NCI-H1105 treated with DMSO at 0.1 percent for 48 hours (cell line): ENCODE measurements at places on chromosomes 16 and 17.

DNA sequence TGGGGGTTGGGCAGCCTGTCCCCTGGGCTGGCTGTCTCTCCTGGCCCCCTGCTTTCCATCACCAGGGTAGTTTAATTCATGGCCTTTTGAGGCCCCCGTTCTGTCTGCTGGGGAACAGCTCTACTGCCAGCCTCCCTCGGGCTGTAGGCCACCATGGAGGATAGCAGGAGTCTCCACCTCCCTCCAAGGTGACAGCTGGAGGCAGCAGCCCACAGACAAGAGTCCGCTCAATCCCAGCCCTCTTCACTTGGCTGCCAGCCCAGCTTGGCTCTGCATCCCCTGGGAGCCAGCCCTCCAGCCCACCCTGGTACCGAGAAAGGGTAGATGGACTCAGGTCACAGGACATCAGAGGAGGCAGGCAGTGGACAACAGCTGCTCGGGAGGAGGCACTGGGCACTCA lies 194.6 kb upstream of the SDK2 start:
- peak; percentile 74 for DNase-seq

- no peak for DNase-seq
Observed at GRCh38 chr17:15437303-15437635, 30.2 kb downstream of the CDRT4 start.

DNA sequence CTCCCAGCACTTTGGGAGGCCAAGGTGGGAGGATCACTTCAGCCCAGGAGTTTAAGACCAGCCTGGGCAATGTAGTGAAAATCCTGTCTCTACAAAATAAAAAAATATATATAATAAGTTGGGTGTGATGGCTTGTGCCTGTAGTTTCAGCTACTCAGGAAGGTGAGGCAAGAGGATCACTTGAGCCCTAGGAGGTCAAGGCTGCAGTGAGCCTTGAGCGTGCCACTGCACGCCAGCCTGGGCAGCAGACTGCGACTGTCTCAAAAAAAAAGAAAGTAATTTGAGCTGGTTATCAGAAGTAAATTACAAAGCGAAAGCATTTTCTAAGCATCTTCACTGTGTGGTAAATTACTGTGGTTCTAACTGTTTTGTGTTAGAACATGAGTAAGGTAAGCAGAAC lies 66.2 kb downstream of the NQO1 start:
- DNase-seq, result peak; percentile 1

DNA sequence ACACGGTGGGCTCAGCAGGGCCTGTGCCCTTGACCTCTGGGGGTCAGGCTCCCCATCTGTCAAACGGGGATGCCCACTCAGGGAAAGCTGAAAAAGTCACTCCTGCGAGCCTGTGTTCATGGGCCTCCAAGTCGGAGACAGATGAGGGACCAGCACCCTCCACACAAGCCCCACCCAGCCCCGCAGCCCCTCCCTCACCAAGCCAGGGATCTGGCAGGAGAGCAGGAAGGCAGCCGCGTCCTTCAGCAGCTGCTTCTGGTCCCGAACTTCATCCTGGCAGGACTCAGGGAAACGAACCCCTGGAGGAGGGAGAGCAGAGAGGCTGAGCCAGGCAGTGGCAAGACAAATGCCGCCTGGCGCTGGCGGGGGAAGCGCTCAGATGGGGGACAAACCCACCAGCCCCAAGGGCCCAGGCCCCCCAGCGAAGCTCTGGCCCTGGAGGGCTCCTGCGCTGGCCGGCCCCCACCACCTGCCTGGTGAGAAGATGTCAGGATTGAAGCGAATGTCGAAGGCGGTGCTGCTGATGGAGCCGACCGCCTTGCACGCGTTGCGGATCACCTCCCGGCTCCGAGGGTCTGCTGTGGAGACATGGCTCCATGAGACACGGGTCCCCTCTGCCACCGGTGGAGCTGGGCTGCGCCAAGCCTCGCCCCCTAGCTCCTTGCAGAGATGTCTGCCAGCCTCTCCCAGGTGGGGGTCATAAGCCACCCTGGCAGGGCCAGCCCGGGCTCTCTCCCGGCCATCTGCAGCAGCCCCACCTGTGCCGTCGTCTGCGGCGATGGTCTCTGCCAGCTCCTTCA lies 15.4 kb downstream of the CLUH start:
- no peak for DNase-seq

GRCh38 chr17:8681170-8681949 lies 50.8 kb upstream of the MYH10 start:
- DNase-seq, result no peak

DNA sequence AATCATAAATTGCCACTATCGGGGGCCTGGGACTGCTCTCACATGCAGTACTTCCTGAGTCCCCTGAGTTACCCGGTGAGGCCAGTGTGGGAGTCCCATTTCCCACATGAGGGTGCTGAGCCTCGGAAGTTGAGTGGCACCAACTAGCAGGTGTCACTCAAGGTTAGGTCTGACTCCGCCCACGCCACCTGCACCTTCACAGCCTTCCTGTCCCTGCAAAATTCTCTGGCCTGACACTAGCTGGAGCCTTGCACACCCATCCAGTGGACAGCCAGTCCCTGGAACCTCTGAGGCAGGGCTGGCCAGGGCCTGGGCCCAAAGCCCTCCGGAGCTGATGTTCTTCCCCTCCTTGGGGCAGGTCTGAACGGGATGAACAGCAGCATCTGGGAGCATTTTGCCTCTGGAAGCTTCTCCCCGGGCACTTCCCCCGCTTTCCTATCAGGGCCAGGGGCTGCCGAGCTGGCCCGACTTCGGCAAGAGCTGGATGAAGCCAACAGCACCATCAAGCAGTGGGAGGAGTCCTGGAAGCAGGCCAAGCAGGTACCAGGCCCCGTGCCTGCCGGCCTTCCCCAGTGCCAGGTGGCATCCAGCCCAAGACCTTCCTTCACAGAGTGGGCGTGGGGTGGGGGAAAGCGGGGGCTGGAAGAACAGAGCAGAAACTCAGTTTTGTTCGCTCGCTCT lies 21.9 kb downstream of the UNC13D start:
- peak; percentile 83 for DNase-seq

- DNase-seq, result no peak
Observed at GRCh38 chr17:59761385-59762048, 54.1 kb downstream of the VMP1 start.

DNA sequence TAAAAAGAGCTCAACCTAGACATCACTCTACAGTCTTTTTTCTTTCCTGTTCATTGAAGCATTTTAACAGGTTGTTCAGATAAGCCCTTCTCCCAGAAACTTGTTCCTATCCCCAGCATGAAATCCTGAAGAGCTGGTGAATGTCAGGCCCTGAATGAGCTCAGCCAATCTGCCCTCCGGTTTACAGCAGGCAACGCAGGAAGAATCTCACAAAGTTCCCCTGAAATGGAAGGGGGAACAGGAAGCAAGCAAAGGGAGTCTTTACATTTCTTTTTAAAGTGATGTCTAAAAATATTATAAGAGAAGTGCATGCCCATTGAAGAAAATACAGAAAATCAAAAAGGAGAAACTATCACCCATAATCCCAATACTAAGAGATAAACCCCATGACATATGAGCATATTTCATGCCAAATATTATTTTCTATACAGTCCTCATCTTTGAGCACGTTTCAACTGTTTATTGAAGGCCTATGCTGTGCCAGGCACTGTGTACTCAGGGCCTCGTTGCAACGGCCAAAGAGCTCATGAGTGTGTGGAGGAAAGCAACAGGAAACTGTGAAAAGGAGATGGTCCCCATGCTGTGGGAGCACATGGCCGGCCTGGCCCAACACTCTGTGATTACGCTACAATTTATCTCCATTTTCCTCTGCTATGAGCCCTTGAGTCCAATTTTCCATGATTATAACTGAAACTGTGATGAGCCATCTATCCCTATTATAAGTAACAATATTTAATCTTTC lies 5.7 kb downstream of the TK2 start:
- no peak for DNase-seq

DNA sequence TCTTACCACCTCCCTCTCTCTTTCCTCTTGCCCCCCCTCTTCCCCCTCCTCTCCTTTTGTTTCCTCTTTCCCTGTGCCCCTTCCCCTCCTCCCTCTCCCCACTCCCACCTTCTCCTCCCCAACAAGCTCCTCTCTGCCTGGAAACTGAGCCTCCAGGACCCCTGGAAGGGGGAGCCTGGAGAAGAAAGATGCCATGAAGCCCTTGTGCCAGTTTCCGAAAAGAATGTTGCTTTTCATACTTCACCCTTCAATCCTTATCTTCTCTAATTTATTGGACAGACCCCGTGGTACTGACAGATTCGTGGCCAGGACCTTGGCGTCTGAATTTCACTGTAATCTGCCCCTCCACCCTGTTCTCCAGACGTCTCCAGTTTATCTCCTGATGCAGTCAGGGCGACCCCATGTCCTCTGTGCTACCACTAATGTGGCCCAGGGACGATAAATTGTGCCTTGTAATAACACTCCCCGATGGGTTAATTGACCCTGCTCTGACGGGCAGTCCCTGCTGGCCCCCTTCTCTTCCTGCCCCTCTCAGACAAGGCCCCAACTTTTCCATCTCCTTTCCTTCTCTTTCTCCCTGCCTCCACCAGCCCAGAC lies 138.4 kb upstream of the GSE1 start:
- no peak for DNase-seq

- DNase-seq, result peak; percentile 26
Observed at GRCh38 chr17:73163043-73163442, 1.8 kb upstream of the SSTR2 start.

DNA sequence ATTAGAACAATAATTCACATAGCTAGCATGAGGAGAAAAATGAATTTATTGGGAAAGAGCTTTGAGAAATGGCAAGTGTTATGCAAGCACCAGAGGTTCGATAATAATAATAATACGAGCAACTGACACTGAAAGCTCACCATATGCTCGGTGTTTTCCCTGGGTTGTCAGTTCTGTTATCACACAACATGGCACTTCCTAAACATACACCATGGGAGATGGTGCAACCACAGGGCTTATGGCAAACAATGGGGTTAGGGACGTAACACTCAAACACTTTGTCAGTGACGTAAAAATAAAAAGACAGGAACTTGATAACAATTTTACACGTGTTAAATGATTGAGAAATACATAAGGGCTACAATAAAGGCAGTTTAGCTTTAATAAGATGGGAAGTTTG lies 23.7 kb downstream of the OR1D5 start:
- no peak for DNase-seq

DNA sequence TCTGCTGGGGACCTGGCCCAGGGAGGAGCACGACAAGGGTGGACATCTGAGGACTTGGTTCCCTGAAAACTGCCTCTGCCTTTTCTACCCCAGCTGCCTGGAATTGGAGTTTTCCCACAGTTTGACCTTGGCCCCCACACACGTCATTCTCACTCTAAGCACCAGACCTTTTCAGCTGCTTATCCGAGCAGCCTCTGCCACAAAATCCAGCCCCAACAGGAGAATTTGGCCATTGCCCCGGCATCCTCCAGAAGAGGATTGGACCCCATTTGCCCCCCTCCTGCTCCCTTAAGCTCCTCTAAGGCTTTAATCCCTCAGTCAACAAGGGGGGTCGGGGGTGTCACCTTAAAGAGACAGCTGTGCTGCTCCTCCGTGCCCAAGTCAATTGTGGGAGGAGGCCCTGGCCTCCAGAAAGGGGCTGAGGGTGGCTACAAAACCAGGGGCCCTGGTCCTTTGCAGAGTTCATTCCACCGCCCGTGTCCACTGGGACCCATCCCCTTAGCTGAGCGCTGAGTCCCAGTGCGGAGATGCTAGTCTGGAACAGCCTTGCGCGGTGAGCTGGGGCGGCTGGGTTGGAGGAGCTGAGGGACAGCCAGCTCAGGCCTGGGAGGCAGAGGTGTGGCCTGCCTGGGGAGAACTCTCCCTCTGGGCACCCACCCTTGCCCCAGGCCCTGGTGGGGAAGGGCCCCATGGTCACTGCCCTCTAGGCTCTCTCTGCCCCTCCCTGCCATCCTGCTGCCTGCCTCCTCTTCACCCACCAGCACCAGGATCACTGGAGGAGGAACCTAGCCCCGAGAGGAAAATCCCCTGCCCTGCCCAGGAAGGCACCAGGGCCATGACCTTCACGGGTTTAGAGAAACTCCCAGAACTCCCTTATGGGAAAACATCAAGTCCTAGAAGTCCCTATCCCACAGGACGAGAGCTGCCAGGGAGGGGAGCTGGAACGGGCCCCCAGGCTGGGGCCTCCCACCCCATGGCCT lies 18.8 kb downstream of the TTYH2 start:
- no peak for DNase-seq

- no peak for DNase-seq
Observed at GRCh38 chr17:27519550-27519949, 63.3 kb downstream of the KSR1 start.

GRCh38 chr16:17302214-17302613 lies 168.5 kb downstream of the XYLT1 start:
- no peak for DNase-seq

DNA sequence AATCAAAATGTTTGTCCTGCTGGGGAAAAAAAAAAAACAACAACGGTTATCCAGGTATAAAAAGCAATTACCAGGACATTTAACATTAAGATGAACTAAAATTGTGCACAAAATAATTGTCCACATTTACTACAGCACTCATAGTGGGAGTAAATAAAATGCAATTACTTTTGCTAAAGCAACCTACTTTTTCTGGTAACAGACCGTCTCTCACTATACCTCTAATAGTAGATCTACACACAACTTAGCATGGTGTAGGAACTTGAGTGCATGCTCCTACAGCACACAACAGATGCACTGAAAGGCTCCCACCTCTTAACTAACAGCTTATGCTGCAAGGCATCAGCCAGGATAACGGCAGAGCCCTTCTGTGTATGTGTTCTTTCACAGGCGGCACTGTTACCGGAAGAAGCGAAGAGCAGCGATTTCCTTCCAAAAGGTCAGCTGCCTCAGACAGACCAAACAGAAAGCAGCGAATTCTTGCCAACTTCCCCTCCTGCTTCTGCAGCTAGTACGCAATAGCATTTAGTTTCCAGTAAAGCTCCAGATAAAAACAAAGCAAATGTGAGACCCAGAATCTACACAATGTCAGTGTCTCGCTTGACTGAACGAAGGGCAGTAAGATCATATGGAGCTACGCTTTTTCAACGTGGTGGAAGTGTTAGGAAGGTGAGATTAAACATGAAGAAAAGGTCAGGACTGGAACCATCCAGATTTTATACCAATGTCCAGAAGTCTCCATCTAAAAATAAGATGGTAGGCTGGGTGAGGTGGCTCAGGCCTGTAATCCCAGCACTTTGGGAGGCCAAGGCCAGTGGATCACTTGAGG lies 27.6 kb downstream of the STAT5B start:
- DNase-seq, result no peak

- DNase-seq, result no peak
Observed at GRCh38 chr16:23968176-23968575, 132.4 kb downstream of the PRKCB start.
